ENCODE measurements at places on chromosomes 7 and 10.

- DNase-seq, result no peak
Measured at GRCh38 chr7:130351791-130352090, 7.1 kb downstream of the CPA5 start.

DNA sequence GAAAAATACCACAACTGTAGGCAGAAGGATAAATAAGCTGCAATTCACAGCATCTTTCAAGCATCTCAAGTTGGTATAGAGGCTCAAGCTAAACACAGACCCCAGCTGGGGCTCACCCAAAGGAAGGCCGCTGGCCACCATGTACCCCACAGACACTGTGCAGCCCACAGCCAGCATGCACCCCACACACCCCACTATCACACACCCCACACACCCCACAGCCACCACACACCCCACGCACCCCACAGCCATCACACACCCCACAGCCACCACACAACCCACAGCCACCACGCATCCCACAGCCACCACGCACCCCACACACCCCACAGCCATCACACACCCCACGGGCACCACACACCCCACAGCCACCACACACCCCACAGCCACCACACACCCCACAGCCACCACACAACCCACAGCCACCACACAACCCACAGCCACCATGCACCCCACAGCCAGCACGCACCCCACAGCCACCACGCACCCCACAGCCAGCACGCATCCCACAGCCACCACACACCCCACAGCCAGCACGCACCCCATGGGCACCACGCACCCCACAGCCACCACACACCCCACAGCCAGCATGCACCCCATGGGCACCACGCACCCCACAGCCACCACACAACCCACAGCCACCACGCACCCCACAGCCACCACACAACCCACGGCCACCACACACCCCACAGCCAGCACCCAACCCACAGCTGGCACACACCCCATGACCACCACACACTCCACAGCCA, 214.7 kb downstream of the DNAJB6 start:
- no peak for DNase-seq

- no peak for DNase-seq
Measured at GRCh38 chr10:85788570-85788969, 578.0 kb downstream of the GRID1 start.

DNA sequence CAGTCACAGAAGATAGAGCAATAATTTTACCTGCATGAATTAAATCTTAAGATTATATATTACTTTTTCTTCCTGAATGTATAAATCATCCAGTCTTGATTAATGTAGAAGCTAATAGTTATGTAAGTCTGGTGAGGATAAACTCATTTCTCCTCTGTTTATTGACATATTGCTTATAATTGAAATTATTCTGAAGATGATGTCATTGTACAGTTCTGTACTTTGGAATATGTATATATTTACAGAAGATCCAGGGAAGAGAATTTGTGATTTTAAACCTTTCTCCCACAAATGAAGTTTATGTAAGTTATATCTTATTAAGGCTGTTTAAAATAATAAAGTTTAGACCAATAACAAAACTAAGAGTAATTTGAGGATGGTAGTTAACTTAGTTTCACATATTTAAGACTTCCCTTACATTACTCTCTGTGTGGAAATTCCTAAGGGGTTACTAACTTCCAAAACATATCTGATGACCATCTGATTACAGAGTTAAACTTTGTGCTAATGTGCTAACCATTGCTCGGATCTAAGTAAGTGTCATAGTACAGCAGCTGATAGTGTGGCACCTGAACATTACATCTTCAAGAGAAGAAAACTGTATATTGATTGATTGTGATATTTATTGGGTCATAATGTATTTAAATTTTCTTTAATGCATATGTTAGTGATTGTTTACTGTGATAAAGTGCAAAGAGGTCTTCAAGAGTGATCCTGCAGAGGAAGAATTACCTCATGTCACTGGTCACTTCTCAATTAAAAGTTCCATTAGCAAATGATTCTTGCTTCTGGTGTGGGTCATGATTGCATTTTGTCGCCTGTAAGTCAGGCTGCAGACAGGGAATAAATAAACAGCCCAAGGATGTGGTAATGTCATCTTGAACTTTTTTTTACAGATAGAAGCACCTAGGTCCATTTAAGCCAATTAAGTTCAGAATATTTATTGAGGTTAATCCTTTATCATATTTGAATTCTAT, 96.9 kb downstream of the UBE3C start:
- no peak for DNase-seq

DNA sequence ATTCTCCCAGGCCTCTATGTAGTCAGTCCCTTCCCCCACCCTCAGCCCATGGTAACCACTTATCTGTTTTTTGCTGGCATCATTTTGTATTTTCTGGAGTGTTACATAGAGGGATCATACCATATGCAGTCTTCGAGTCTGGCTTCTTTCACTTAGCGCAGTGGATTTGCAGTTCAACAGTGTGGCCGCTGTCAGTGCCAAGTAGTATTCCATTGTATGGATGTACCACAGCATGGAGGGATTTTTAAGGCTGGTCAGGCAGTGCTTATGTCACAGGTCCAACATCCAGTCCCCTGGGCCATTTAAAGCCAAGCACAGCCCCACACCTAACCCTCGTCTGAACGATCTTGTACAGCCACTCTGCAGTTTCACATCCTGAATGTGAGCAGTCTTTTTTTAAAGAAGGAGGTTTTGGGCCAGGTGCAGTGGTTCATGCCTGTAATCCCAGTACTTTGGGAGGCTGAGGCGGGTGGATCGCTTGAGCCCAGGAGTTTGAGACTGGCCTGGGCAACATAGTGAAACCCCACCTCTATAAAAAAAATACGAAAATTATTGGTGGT, 121.8 kb downstream of the CUX1 start:
- no peak for DNase-seq

DNA sequence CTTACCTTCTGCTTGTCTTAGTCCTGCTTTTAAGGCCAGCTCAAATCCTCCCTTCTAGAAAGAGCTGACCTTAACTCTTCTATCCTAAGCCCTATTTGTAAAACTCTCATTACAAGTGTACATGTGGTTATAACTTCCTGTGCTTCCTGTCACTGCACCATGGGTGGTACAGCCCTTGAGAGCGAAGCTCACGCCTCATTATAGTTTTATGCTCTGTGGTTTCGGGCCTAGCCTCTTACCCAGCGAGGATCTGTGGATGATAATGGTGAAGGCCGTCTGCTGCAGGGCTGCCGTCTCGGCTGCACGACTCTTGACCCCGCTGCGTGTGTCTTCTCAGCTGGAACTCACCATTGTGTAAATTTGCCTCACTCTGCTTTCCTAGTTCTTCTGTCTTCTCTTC, 74.6 kb downstream of the CUL1 start:
- no peak for DNase-seq

- no peak for DNase-seq
Measured at GRCh38 chr10:103273041-103273441, 3.9 kb upstream of the INA start.

GRCh38 chr10:5442990-5443370, 30.6 kb downstream of the NET1 start:
- DNase-seq, result no peak

GRCh38 chr10:70680899-70681730, 8.8 kb downstream of the ADAMTS14 start:
- no peak for DNase-seq

DNA sequence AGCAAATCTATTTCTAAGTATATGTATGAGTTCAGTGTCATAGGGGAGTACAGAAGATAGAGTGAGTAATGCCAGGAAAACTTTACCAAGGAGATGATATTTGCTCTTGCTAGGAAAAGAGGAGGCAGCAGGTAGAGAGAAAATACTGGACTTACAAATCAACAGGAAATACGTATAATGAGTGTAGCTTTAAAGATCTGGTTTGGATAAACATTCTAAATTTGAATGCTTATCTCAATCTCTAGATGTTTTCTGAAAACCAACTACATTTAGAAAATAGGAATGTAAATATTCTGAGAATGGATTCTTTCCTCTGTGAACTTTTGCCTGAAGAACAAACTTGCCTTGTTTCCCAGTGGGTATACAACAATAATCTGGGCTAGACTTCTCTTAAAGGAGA, 46.9 kb upstream of the GNAI1 start:
- DNase-seq, result no peak

- no peak for DNase-seq
Measured at GRCh38 chr7:96670338-96671289, 39.0 kb downstream of the SEM1 start.

- no peak for DNase-seq
Measured at GRCh38 chr7:78620920-78621319, 822.3 kb downstream of the PHTF2 start.

- no peak for DNase-seq
Measured at GRCh38 chr10:31701546-31701945, 227.1 kb downstream of the ARHGAP12 start.

DNA sequence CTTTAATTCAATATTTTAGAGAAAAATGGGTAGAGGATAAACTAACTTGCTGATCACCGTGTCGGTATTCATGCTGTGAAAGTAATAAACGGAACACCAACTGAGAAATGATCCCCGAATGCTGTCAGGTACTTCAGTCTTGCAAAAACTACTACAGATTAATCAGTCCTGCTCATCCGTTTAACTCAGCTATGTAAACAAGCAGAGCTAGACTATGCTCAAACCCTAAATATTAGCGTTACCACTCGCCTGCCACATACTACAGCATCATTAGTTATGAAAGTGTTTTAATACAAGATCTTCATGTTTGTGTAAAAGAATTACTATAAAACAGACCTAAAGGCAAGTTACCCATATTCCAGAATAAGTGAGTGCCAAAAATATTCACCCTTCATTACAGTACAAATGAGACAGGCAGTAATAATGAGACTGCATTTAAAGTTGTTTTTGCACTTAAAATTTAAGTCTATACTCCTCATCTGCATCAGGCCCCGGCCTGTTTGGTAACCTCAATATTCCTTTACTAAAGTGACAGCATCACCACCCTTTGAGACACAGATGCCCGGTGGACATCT, 952 bp downstream of the DNMBP start:
- no peak for DNase-seq

GRCh38 chr7:26305090-26305868, 13.6 kb downstream of the SNX10 start:
- DNase-seq, result peak; percentile 16

- DNase-seq, result no peak
Measured at GRCh38 chr10:130105724-130106123, 4.9 kb downstream of the C10orf143 start.

DNA sequence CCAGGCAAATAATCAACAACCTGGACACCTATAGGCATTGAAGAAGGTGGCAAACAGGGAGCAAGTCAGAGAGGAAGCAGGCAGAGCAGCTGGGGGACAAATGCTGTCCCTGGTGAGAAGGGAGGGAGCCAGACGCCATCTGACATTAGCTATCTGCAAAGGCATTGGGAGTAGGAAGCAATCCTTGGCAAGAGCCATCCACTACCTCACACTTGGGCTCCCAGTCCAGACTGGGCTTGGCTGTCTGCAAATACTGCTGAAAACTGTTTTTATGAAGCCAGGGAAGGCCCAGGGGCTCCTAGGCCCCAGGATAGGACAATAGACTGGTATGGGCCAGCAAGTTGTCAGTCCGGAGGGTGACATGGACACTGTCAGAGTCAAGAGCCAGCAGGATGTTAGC, 132.5 kb downstream of the SORBS1 start:
- DNase-seq, result no peak

DNA sequence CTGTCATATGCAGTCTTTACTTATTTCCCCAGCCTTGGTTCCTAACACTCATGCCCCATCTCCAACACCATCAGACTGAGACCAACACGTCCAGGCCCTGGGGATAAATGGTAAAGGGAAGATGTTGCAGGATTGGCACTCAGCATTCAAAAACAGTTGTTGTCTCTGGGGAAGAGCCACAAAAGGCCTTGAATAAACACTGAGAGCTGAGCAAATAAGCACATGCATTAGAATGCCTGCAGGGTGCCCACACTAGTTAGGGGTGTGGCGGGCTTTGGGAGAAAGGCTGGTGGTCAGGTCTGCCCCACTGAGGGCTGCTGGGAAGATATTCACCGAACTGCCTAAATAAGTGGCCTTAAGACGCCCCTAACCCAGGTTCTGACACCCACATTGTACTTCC, 391.0 kb downstream of the GFRA1 start:
- no peak for DNase-seq

DNA sequence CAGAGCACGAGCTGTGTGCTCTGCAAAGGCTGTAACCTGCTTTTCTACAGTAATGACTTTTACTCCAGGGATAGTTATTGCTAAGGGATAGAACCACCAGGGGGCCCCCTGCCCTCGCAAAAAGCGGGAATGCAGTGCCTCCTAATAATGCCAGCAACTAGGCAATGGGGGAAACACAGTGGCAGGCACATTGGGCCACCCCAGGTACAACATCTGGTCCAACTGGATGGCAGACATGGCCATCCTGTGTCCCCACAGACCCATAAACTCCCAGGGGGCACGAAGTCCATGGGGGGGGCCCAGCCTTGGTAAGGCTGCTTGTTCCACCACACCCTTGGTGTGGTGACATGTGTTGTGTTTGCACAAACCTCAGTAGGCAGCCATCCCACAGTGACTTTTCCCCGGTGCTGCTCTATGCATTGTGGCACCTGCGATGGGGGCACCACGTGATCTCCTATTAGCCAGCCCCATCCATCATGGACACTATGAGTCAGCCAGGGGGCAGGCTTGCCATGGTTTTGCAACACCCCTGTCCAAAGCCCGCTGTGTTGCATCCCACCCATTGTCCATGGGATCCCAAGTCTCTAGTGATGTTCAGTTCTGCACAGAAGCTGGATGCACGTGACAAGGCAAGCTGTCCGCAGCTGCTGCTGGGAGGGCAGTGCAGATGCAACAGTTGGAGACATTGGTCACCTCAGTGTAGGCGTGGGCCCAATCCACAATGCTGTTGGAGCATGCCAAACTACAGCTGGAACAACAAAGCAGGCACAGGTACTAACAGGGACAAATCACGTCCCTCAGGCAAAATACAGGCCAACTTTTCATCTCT, 84.0 kb downstream of the ANLN start:
- no peak for DNase-seq

- DNase-seq, result peak; percentile 57
Measured at GRCh38 chr7:74453322-74454011, at the start of gene GTF2IRD1. Gene GTF2IRD1, plus strand, starts transcription at chr7:74453906. Its CDS starts 54,175 bp downstream, at chr7:74508081.

DNA sequence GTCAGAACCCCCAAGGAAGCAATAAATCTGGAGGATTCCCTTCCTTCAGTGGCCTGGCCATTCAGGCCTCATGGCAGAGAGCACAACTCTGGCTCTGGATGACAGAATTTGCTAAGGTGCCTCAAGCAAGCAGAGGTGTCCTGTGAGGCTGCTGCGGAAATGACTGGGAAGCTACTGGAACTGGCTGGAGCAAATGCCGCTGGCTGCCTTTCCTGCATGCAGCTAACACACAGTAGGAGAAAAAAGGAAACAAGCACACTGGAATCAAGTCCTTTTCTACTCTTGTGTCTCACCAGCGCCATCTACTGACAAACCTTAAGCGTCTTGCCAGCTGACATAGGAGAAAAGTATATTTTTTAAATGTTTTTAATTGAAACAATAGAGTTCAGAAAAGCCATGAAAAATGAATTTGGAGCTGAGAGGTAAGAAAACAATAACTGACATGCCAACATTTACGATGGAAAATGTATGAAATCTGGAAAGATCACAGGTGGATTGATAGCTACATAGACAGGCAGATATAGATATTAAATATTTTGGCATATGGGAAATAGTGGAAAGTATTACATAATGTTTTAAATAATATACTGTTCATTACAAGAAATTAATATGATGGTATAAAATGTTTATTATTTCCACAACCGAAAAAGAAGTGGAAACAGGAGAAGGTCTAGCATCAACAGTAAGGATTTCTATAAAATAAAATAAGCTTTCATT, 951.6 kb downstream of the ANKRD7 start:
- no peak for DNase-seq

All from activated naive CD4-positive, alpha-beta T cell treated with anti-CD3 and anti-CD28 coated beads, Interleukin-2, amount 50 U/mL, for 72 hours (primary cell).